Breast epithelium (tissue), 4 donors: ENCODE measurements at places on chromosomes 13 and 19.

- no peaks in the 10 kb centered on the region for H3K27me3 ChIP-seq
- H3K4me3 ChIP-seq = no peak overlapping the region
- no peaks in the 10 kb centered on the region for H3K36me3 ChIP-seq
- no peaks in the 10 kb centered on the region for H3K4me1 ChIP-seq
- H3K27ac ChIP-seq = no peak overlapping the region
Measured at GRCh38 chr19:34120846-34121639, 51.3 kb upstream of the LSM14A start.

GRCh38 chr19:41436674-41436951 lies 3.1 kb downstream of the DMAC2 start:
- H3K36me3 ChIP-seq = no peaks in the 10 kb centered on the region
- H3K27me3 ChIP-seq = no peaks in the 10 kb centered on the region
- H3K4me3 ChIP-seq = no peak overlapping the region
- DNase-seq = no peak
- no peak overlapping the region for H3K27ac ChIP-seq

DNA sequence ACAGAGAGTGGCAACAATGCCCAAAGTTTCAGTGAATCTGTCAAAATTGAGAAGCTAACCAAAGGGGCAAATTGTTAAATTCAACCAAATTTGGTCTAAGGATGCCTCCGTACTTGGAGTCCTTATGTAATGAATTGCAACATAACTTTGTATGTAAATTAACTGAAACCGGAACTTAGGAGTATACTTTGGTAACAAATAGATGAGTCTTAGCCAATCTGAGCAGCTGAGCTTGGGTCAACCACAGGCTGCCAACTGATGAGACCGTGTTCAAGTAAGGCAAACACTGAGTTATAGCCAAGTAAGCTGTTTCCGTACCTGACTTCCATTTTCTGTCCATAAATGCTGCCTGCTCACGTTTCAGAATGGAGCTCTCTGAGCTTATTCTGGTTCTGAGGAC lies 5.3 kb downstream of the VWA8 start:
- no peak overlapping the region for H3K27ac ChIP-seq
- H3K27me3 ChIP-seq = no peaks in the 10 kb centered on the region
- DNase-seq = no peak
- H3K4me1 ChIP-seq = no peaks in the 10 kb centered on the region
- H3K4me3 ChIP-seq = no peak overlapping the region

GRCh38 chr19:42662712-42663111 lies 68.0 kb upstream of the CEACAM8 start:
- DNase-seq = no peak
- H3K4me1 ChIP-seq = no peaks in the 10 kb centered on the region
- H3K27me3 ChIP-seq = no peaks in the 10 kb centered on the region
- H3K36me3 ChIP-seq = no peaks in the 10 kb centered on the region
- H3K27ac ChIP-seq = no peak overlapping the region

DNA sequence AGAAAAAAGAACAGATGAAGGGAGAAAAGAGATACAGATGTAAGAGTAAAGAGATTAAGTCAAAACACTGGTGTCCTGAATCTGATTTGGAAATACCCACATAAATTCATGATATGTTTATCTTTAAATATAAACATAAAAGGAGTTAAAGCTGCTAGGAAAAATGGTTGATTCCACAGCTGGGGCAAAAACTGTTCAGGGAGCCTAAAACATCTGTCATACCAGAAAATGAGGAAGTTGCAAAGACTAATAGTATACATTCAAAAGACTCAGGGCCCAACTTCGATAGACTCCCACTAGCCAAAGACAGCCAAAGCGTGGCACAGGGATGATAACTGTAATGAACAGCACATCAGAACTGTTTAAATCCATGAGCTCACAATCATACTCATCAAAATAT lies 62.0 kb downstream of the ABCC4 start:
- no peak overlapping the region for H3K4me3 ChIP-seq
- H3K36me3 ChIP-seq = no peaks in the 10 kb centered on the region
- peaks cover 22% of the 10 kb centered on the region for H3K27me3 ChIP-seq
- H3K27ac ChIP-seq = no peak overlapping the region
- no peaks in the 10 kb centered on the region for H3K4me1 ChIP-seq

- no peak for DNase-seq
- no peak overlapping the region for H3K27ac ChIP-seq
- H3K4me3 ChIP-seq = no peak overlapping the region
- no peaks in the 10 kb centered on the region for H3K27me3 ChIP-seq
- no peaks in the 10 kb centered on the region for H3K4me1 ChIP-seq
Measured at GRCh38 chr19:19170873-19171672, 1.0 kb upstream of the MEF2B start.

GRCh38 chr19:39515551-39516191 lies 732 bp downstream of the SELENOV start:
- H3K27me3 ChIP-seq = peaks cover 34% of the 10 kb centered on the region
- peak overlapping the region; percentile 65 for H3K4me3 ChIP-seq
- no peak overlapping the region for H3K27ac ChIP-seq
- H3K4me1 ChIP-seq = peaks cover 2% of the 10 kb centered on the region
- DNase-seq = no peak
- no peaks in the 10 kb centered on the region for H3K36me3 ChIP-seq

GRCh38 chr19:44757735-44758505 lies 9.4 kb downstream of the BCL3 start:
- no peaks in the 10 kb centered on the region for H3K36me3 ChIP-seq
- no peak for DNase-seq
- peak overlapping the region; percentile 86 for H3K27ac ChIP-seq
- no peaks in the 10 kb centered on the region for H3K27me3 ChIP-seq
- peak overlapping the region; percentile 43 for H3K4me3 ChIP-seq

DNA sequence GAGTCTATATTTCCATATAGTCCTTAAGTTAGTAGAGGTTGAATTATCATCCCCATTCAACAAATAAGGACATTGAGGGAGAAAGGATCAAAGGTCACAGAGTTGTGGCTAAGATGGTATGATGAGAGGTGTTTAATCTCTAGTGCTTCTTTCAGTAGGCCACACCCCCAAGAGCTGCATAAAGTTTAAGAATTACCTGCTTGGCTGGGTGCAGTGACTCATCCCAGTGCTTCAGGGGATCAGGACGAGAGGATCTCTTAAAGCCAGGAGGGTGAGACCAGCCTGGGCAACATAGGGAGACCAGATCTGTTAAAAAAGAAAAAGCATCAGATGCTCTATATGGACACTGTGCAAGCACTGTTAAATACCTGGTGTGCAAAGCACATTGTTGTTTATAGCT lies 560.0 kb upstream of the KLHL1 start:
- H3K36me3 ChIP-seq = no peaks in the 10 kb centered on the region
- no peaks in the 10 kb centered on the region for H3K27me3 ChIP-seq
- H3K4me3 ChIP-seq = no peak overlapping the region
- no peak overlapping the region for H3K27ac ChIP-seq
- H3K4me1 ChIP-seq = no peaks in the 10 kb centered on the region
- no peak for DNase-seq

DNA sequence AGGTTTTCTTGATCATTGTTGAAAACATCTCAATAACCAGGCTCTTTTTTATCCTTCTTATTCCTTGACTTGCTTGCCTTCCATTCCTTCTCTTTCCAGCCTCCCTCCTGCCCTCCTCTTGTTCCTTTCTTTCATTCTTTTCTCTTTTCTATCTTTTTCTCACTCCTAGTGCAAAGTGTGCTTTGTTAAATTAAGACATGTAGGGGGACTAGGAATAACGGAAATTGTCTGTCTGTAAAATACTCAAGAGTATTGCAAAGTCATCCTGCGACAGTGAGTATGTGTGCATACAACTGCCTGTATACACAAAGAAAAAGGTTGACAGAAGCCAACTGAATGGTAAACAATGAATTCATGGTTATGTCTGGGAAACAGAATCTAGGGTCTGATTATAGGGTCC lies 70.1 kb downstream of the LRRC63 start:
- no peak overlapping the region for H3K4me3 ChIP-seq
- no peak for DNase-seq
- H3K36me3 ChIP-seq = no peaks in the 10 kb centered on the region
- H3K27ac ChIP-seq = no peak overlapping the region
- H3K4me1 ChIP-seq = no peaks in the 10 kb centered on the region

- H3K4me3 ChIP-seq = no peak overlapping the region
- no peaks in the 10 kb centered on the region for H3K27me3 ChIP-seq
- no peaks in the 10 kb centered on the region for H3K36me3 ChIP-seq
- DNase-seq = no peak
- no peaks in the 10 kb centered on the region for H3K4me1 ChIP-seq
Measured at GRCh38 chr13:46983881-46984280, 87.0 kb upstream of the HTR2A start.

DNA sequence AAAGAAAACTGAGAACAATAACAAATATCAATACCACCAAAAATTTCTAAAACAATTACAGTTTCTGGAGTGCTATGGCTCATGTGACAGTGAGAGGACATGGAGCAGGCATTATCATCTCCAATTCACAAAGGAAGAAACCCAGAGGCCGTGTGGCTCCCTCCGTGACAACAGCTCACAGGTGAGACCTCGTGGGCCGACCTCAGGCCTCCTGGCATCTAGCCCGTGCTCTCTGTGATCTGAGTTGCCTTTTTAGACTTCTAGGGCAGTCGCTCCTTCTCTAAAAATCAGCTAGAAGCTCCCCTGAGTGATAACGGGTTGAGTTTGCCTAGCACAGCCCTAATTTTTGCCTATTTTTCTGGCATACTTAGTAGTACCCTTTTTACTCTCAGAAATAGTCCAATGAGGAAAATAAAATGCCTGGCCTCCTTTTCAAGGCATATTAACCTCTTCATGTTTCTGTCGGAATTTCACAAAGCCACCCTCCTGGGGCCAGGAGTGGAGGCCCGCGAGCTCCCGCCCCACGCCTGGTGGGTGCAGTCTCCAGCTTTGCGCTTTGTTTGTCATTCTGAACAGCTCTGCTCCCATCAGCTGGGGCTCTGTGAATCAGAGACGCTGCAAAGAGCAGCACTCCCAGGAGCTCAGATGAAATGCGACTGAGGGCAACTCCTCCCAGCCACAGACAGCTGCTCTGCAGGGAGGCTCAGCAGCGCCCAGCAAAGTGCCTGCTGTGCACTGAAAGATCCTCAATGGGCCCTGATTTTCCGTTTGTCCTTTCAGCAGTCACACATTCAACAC lies 292.5 kb downstream of the UQCRFS1 start:
- H3K36me3 ChIP-seq = no peaks in the 10 kb centered on the region
- no peak for DNase-seq
- no peaks in the 10 kb centered on the region for H3K4me1 ChIP-seq

GRCh38 chr19:17184371-17184841 lies 30.8 kb upstream of the USE1 start:
- H3K4me1 ChIP-seq = no peaks in the 10 kb centered on the region
- no peaks in the 10 kb centered on the region for H3K36me3 ChIP-seq
- H3K27me3 ChIP-seq = no peaks in the 10 kb centered on the region
- H3K27ac ChIP-seq = no peak overlapping the region
- H3K4me3 ChIP-seq = no peak overlapping the region

DNA sequence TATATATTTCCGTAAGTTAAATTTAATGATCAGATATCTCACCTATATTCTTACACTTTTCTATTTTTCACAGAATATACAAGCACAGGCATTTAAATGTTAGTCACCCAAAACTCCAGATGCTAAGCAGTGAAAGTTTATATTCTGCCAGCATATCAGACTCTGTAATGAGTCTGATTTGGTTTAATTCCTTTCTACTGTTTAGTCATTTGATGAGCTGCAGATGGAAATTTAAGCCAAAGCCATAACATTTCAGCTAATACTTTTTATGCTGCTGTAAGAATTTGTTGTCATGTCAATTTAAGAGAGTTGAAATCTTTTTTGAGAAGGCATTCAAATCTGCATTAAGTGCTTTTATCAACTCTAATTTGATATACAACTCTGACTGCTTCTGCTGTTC lies 8.0 kb downstream of the FRY start:
- no peak overlapping the region for H3K27ac ChIP-seq
- no peak for DNase-seq
- no peaks in the 10 kb centered on the region for H3K36me3 ChIP-seq
- H3K4me1 ChIP-seq = no peaks in the 10 kb centered on the region
- no peak overlapping the region for H3K4me3 ChIP-seq
- H3K27me3 ChIP-seq = no peaks in the 10 kb centered on the region

DNA sequence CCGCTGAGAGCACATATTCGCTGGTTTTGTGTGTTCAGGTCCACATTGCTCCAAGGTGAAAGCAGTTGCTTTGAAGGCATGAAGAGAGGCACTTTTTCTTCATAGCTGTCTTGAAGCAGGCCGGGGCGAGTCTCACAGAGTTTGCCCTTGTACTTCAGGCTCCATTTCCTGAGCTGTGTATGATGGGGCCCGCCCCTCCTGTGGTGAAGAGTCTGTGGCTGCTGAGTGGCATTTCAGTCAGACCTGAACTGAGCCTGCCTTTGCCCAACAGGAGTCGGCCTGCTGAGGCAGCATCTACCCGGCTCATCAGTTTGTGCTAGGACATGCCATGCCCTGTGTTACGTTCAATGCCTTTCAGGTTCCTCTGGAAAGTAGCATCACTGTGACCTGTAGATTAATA lies 44.4 kb upstream of the C1QTNF9 start:
- H3K4me3 ChIP-seq = no peak overlapping the region
- no peak overlapping the region for H3K27ac ChIP-seq
- no peaks in the 10 kb centered on the region for H3K36me3 ChIP-seq
- DNase-seq = no peak
- no peaks in the 10 kb centered on the region for H3K27me3 ChIP-seq
- no peaks in the 10 kb centered on the region for H3K4me1 ChIP-seq

- H3K4me1 ChIP-seq = no peaks in the 10 kb centered on the region
- H3K4me3 ChIP-seq = no peak overlapping the region
- H3K36me3 ChIP-seq = no peaks in the 10 kb centered on the region
- H3K27ac ChIP-seq = no peak overlapping the region
Measured at GRCh38 chr13:25846222-25846984, 205.4 kb downstream of the SHISA2 start.

- H3K27ac ChIP-seq = no peak overlapping the region
- DNase-seq = no peak
- H3K27me3 ChIP-seq = peaks cover 55% of the 10 kb centered on the region
- H3K36me3 ChIP-seq = peaks cover under 1% of the 10 kb centered on the region
Measured at GRCh38 chr19:1445932-1446712, 3.8 kb upstream of the APC2 start.

DNA sequence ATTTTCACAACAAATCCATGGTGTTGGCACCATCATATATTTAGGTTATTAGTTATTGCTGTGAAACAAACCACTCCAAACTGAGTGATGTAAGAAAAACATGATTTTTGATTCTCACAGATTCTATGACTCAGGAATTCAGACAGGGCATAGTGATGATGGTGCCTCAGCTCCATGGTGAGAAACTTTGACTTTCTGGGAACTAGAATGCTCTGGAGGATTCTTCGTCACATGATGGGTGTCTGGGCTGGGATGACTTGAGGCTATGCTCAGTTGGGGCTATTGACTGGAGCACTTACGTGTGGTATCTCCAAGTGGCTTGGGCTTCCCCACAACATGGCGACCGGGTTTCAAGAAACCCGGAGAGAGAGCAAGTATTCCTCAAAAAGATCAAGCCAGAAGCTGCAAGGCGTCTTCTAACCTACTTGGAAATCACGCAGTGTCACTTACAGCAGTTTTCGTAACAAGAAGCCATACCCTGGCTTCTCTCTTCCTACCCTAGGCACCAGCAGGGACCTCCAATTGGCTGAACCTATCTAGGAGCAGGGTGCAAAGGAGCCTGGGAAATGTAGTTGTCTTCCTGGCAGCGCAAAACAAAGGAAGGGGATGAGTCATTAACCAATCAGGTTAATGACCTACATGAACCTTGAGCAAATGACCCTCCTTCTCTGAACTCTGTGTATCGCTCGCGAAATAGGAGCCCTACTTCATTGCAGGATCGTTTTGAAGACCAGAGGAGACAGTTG lies 22.4 kb downstream of the VAV1 start:
- H3K27me3 ChIP-seq = no peaks in the 10 kb centered on the region
- no peak overlapping the region for H3K27ac ChIP-seq
- H3K36me3 ChIP-seq = no peaks in the 10 kb centered on the region
- no peaks in the 10 kb centered on the region for H3K4me1 ChIP-seq
- no peak overlapping the region for H3K4me3 ChIP-seq

GRCh38 chr13:50426927-50427326 lies 411.7 kb downstream of the KCNRG start:
- DNase-seq = no peak
- no peaks in the 10 kb centered on the region for H3K27me3 ChIP-seq
- no peak overlapping the region for H3K27ac ChIP-seq
- H3K4me3 ChIP-seq = no peak overlapping the region
